Stimulated activated naive CD8-positive, alpha-beta T cell treated with anti-CD3 and anti-CD28 coated beads, Interleukin-15, amount 100 ng/mL, for 72 hours (primary cell): ENCODE measurements at places on chromosomes 3 and 15.

GRCh38 chr15:67998599-67999133 lies 55.4 kb upstream of the PIAS1 start:
- DNase-seq: no peak

DNA sequence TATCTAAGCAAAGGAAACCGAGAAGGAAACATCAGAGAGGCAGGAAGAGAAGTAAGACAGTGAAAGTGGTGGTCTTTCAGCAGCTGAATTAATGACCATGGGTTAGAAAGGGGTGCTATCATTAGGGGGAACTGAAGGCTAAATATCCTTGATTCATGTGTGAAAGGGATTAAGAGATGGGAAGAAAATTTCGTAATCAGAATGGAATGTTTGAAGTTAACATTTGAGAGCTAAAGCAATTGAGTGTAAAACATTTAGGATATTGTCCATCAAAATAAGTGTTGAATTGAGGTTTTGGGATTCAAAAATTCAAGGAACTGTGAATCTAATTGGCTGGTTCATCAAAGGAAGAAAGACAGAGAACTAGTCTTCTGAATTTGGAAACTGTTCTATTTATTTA lies 4.1 kb upstream of the ECT2 start:
- DNase-seq: no peak

DNA sequence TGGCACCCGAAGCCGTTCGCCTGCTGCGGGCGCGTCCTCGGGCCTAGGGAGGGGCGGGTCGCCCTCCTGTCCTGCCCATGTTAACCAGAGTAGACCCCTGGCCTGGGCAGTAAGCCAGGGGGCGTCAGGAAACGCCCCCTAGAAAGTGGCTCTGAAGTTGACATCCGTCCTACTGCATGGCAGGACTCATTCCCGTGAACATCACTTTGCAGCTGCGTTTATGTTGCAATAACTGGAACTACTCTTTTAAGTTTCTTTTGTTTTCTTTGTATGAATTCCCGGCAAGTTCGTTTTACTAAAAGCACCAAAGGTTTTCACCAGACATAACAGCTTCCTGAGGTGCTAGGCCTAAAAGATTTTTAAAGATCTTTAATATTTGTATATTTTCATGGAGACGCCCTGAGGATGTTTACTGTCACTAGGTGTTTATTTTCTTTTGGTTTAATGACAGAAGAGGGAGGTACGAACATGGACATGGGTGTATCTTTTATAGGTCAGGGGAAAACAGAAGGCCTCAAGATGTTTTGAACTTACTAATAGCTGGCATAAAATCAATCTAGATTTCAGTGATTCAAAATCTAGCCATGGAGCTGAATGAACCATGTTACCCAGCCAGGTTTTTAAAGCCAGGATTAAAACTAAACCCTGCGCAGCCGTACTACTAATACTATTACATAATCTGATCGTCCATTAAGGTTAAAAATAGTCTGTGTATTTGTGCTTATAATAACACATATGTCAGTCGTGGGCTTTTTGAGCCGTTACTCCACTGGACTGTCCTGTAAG lies 1.0 kb downstream of the C15orf61 start:
- DNase-seq: no peak

- no peak for DNase-seq
These were observed 611.4 kb upstream of the NAALADL2 start for GRCh38 chr3:174247687-174248152.

DNA sequence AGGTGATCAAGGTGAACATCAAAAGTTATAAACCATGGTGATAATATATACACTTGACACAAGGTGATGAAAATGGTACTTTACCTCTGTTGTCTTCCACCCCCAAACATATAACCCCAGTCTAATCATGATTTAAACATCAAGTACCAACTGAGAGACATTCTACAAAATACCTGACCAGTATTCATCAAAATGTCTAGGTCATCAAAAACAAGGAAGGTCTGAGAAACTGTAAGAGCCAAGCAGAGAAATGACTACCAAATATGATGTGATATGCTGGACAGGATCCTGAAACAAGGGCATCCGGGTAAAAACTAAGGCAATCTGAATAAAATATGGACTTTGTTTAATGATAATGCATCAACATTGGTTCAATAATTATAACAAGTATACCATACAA lies 27.8 kb downstream of the EDC3 start:
- DNase-seq: no peak

DNA sequence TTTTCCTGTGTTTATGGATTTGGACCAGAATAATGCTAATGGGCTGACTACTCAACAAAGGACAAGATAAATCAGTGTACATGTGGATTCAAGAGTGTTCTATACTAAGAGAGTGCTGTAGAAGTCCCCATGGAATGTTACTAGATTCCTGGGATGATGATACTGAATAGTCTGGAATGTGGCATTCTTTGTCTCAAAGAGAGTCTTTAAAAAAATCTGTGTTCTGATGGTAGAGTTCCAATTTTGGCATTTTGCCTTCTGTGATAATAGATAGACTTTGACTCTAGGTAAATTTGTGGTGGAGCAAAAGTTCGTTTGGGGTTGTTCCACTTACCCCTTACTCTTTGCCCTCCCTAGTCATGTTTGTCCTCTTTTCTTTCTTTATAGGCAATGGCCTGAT lies 43.7 kb downstream of the NMD3 start:
- no peak for DNase-seq

DNA sequence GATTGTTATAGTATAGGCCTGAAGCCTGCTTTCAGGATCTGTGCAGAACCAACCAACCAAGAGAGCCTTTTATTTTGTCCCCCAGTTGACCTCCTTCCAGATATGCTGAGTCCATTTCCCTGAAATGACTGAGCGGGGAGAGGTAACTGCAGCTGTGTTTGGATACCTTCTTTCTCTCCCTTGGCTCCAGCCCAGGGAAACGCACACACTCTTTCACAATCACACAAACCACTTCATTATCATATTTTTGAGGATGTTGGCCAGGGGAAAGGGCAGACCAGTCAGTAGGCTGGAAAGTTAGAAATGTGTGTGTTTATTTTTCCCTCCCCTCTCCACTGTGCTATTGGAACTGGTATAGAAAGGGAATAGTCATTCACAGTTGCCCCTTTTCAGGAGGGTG lies 417.7 kb upstream of the TBL1XR1 start:
- no peak for DNase-seq

DNA sequence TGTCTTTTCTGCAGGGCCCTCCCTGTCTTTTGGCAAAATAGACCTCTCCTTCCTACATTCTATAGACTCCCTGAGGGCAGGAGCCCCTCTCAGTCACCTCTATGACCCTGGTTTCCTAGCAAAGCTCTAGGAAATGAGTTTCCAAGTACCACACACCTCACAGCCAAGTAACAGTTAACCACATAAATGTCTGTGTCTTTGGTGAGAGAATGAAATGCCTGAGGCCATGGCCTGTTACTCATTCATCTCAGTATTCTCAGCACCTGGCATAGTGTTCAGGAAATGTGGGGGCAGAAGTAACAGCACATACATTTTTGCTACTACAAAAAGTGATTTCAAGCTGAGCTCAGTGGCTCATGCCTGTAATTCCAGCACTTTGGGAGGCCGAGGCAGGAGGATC lies 21.0 kb downstream of the RFT1 start:
- DNase-seq: peak; percentile 57

DNA sequence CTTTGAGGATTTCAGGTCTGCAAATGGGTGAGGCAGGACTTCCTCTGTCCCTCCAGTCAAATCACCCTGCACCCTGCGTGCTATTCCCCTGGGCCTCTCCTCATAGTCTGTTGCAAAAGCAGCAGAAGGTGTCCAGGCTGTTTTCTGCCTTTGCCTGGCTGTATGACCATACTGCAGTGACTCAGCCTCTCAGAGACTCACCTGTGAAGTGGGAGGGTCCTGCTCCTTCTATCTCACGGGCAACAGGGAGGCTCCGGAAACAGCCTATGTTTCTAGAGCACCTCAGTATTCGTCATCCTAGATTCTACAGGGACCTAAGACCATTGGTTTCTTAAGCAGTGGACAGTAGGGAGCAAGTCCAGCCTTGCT lies 216.4 kb downstream of the TLE3 start:
- no peak for DNase-seq

DNA sequence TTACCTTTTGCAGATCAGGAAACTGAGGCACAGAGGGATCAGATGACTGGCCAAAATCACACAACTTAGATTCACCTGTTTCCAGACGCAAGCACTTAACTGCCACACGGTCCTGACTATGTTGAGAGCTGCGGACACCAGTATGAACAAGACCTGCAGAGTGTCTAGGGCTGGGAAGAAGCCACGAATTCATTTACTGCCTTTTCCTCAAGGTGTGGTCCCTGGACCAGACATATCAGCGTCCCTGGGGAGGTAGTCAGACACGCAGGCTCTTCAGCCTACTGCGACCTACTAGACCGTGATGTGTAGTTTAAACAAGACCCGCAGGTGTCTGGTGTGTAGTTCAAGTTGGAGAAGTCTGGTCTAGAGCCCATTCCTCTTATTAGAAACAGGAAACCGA lies 541 bp upstream of the SLC6A11 start:
- no peak for DNase-seq

DNA sequence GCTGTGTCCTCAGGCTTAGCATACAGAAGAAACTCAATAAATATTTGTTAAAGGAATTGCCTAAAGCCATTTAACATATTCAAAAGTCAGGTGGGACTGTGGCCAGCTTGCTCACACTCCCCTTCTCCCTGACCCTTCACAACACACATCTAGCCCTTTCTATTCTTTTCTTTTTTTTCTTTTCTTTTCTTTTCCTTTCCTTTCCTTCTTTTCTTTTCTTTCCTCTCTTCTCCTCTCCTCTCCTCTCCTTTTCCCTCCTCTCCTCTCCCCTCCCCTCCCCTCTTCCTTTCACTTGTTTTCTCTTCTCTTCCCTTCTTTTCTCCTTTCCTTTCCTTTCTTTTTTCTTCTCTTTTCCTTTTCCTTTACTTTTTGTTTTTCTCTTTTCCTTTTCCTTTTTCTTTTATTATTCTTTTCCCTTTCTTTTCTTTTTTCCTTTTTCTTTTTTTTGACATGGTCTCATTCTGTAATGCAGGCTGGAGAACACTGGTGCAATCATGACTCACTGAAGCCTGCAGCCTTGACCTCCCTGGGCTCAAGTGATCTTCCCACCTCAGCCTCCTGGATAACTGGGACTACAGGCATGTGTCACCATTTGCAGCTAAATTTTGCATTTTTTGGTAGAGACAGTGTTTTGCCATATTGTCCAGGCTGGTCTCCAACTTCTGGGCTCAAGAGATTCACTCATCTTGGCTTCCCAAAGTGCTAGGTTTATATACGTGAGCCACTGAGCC lies 377.8 kb downstream of the GRM7 start:
- DNase-seq: no peak

DNA sequence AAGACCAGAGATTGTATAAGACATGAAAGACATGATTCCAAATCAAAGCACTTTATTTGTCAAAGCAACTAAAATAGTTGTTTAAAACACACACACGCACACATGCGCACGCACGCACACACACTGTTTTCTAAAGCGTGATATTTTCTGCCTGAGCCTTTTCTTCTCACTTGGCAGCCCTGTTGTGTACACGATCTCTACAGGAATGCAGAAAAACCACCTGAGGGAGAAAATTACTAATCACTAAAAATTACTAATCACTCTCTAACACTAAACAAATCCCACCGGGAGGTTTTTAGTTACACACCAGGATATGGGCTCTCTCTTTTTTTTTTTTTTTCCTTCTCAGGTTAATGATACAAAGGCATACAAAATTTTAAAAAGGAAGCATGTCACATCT lies 160.1 kb upstream of the ATP11B start:
- no peak for DNase-seq

DNA sequence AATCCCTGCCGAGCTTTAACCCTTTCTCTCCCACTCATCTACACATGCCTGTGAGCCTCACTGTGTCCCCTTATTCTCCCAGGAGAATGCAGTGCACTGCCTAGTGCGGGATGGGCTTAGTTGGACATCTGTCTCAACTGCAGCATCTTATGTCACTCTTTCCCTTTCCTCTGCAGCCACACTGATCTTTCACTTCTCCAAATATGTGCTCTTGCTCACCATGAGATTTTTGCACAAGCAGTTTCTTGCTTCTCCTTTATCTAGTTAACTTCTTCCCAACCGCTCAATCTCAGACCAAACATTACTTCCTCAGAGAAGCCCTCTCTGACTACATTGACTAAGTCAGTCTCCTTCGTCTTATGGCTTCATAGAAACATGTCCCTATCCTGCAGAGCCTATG lies 292.3 kb downstream of the KBTBD8 start:
- no peak for DNase-seq

- DNase-seq: no peak
These were observed 17.4 kb upstream of the ARIH1 start for GRCh38 chr15:72456684-72457083.

DNA sequence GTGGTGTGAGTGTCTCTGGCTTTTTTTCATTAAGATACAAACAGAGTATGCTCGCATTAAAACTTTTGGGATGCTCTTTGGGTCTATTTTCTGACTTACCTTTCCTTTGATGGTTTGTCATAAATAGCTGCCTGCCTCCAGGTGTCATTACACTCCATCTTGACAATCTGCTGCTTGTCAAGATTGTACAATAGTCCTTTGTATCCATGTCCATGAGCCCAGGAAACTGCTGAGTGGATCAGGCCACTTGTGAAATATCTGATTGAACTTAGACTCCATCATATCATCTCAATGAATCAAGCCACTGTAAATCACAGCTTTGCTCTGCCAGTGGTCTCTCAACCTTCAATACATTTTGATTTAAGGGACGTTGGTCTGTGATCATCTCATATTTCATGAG lies 135.2 kb downstream of the ECT2 start:
- no peak for DNase-seq

DNA sequence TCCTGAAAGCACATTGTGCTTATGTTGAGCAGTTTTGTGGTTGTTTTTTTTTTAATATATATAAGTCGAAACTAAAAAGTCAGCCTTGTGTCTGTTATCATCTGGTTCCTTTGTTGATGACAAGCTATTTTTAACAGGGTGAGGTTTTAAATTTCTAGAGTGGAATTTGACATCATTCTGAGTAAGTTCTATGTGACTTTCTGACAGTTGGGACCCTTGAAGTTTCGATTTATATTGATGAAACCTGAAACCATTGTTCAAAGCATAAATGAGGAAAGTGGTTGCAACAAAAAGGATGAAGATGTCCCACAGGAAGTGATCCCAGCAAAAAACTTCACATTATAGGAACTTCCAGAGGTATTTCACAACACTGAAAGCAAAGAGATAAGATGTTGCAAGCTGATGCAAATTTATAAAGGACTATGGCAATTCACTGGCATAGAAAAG lies 94.0 kb downstream of the CYP19A1 start:
- no peak for DNase-seq

GRCh38 chr3:20701641-20702040 lies 515.6 kb upstream of the SGO1 start:
- no peak for DNase-seq

- DNase-seq: no peak
These were observed 53.8 kb upstream of the MRPS22 start for GRCh38 chr3:139289860-139290524.
